ENCODE measurements at places on chromosomes 1 and 21.
A peak's percentile ranks its signal among the peaks of the same experiment; 100 is the strongest.

- DNase-seq: no peak
Observed at GRCh38 chr1:222994511-222995235, 148.4 kb downstream of the TLR5 start.

GRCh38 chr21:29481641-29482040 lies 182.9 kb downstream of the BACH1 start:
- no peak for DNase-seq

DNA sequence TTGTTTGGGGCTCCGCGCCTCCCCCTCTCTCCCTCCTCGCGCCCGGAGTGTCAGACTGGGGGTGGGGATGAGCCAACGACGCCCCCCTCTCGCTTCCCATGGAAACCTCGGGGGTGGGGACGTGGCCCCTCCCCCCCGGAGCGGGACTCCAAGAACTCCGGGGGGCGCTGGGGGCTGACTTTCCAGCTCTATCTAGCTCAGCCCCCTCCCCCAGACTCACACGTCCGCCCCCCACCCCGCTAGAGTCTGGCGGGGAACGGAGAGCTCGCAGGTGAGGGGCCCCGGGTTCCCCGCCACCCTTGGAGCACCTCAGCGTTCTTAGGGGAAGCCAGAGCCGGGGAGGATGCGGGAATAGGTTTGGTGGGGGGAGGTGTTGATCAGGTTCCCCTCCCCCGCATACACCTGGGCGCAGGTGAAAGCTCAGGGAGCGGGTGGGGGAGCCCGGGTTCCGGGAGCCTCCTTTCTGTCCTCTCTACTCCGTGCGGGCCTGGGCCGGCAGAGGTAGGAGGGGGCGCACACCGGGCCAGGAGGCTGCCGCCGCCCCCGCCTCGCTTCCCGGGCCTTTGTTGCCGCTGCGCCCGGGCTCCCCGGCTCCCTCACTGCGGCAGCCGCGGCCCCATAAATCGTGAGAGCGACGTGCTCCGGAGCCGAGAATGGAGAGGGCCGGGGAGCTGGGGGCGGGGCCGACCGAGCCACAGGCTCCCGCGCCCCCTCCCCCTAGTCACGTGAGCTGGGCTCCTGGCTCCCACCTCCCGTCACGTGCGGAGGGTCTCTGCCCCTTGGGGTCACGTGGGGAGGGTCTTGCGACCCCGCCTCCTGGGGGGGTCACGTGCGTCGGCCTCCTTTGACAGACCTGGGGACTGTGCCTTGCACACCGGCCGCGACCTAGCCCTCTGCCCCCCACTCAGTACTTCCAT lies 1.9 kb downstream of the EFNA3 start:
- peak; percentile 26 for DNase-seq

- DNase-seq: no peak
Observed at GRCh38 chr1:239354231-239354630, 32.1 kb upstream of the CHRM3 start.

GRCh38 chr1:235906436-235906835 lies 39.7 kb upstream of the LYST start:
- no peak for DNase-seq

- DNase-seq: no peak
Observed at GRCh38 chr21:41369920-41370839, 8.4 kb downstream of the MX2 start.

DNA sequence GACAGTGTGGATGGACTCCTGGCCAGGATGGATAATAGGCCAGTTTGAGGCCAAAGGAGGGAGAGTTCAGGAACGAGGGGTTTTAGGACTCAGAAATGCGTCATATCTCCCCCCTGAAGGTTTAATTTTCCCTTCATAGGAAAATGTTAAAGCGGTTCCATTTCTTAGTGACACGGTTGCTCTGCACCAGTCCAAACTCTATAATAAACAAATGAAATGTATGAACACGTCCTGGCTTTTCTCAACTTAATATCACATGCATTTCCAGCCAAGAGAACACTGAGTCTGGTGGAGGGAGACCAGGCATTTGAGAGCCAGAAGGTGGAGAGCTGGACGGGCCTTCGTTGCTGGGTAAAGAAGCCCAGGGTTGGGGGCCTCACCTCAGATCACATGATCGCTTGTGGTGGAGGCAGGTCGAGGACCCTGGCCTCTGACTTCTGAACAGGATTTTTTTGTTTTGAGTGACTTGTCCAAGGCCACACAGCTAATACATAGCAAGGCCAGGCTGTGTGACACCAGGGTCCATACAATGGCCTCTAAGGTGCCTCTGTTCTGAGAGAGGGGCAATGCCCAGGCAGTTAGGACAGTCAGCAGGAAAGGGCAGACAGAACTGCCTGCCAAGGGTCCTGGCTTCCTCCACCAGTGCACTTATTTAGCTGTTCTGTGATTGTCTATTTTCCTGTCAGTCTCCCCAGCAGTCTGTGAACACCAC lies 11.4 kb downstream of the SLC1A7 start:
- no peak for DNase-seq

GRCh38 chr1:233443040-233443760 lies 115.7 kb downstream of the MAP3K21 start:
- no peak for DNase-seq

- DNase-seq: no peak
Observed at GRCh38 chr1:42593486-42594100, 64.6 kb upstream of the PPIH start.

DNA sequence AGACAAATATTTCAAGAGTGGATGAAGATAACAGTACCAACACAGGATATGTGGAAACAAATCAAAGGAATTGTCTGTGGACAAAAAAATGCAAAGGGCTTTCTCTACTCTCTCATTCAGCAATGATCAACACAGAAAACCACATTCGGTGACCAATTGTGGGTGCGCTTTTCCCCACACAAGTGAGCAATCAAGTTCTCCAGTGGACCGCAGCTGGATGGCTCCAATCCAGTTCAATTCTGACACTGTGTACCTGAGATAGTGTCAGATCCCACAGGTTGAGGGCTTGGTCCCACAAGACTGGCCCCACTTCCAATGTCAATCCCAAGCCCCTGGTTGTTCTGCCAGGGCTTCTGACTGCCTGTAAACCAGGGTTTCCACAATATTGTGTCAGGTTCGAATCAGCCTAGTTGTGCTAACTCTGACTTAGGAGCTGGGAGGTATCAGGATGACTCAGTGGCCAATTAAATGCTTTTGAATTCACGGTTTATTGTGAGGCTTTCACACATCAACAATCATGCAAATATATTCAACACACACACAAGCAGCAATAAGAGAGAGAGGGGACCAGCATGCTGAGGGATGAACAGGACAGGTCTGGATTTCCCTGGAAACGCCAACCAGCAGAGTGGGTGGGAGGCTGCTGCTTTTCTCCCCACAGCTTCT lies 87.0 kb upstream of the BTG3 start:
- DNase-seq: no peak

DNA sequence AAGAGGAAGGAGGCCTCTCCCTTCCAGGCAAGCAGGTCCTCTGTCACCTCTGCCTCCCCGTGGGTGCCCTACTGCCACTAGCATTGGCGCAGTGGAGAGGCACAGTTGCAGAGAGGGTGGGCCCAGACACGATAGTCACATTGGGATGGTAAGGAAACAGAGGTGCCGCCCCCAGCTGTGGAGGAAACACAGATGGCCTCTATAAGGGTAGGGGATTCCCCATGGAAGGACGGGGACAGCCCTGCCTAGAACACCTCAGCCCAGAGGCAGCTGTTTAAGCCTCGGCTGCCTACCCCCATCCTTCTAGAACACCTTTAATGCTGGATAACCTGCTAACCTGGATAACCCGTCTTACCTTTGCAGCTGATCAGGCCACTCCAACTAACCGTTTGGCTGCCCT lies 65.7 kb upstream of the CNTN2 start:
- no peak for DNase-seq

GRCh38 chr1:224183591-224184312 lies 712 bp downstream of the DEGS1 start:
- peak; percentile 58 for DNase-seq

DNA sequence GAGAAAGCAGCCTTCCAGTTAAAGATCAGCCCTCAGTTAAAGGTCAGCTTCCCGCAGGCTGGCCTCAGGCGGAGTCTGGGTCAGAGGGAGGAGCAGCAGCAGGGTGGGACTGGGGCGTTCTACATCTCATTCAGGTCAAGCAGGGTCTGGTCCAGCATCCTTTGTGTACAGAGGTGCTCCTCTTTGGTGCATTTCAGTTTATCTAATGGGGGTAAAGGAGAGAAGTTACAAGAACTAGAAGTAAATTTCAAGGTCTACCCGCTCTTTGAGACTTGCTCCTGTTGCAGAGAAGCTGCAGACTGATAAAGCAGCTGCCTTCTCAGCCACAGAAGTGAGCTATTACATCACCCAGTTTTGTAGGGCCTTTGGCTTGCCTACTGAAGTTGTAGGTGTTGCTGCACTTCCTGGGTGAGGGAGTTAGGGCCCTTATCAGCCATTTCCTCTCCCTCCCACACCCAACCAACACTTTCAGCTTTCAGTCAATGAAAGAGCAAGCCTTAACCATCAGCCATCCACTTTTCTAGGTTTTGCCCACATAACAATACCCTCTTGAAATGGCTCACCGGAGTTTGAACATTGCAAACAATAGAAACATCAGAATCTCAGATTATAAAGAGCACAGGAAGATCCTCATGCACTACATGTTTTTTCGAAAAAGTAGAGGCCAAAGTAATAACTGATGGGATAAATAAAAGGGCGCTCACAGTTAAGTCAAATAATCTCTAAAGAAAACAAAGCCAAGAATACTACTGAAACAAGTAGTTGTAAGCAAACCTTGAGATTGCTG lies 2.8 kb upstream of the NUP210L start:
- DNase-seq: peak; percentile 69

- no peak for DNase-seq
Observed at GRCh38 chr1:213622365-213623063, 365.3 kb upstream of the PROX1 start.

GRCh38 chr1:28280501-28280900 lies 21.2 kb downstream of the SESN2 start:
- no peak for DNase-seq

GRCh38 chr1:85134583-85135391 lies 66.0 kb downstream of the SYDE2 start:
- no peak for DNase-seq

- no peak for DNase-seq
Observed at GRCh38 chr1:10152709-10153284, 57.6 kb upstream of the KIF1B start.

- no peak for DNase-seq
Observed at GRCh38 chr1:209509039-209509438, 74.5 kb upstream of the CAMK1G start.

DNA sequence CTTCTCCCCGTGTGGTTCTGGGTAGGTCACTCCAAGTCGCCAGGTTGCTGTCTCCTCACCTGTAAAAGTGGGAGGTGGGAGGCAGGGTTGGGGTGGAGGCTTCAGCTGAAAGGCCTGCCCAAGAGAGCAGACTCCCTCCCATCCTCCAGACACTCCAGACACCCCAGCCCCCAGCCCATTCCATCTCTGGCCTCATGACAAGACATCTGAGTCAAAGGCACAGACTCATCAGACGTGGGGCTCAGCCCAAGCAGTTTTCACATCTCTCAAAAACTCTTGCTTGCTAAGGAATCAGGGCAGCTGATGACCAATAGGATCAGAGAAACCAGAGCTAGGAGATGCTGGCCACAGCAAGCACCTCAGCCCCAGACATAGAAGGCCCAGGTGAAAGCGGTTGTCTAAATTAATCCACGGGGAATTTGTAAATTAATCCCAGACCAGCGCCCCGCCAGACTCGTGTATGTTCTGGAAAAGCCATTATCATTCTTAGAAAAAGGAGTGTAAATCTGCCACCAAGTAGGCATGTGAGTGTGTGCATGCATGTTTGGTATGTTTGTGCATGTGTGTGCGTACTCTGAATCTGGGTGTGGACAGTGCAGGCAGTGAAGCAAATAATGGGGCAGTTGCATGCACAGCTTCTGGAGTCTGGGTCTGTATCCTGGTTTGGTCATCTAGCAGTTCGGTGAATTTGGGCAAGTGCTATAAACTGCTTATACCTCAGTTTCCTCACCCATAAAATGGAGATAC lies 55.2 kb downstream of the KCND3 start:
- DNase-seq: no peak

DNA sequence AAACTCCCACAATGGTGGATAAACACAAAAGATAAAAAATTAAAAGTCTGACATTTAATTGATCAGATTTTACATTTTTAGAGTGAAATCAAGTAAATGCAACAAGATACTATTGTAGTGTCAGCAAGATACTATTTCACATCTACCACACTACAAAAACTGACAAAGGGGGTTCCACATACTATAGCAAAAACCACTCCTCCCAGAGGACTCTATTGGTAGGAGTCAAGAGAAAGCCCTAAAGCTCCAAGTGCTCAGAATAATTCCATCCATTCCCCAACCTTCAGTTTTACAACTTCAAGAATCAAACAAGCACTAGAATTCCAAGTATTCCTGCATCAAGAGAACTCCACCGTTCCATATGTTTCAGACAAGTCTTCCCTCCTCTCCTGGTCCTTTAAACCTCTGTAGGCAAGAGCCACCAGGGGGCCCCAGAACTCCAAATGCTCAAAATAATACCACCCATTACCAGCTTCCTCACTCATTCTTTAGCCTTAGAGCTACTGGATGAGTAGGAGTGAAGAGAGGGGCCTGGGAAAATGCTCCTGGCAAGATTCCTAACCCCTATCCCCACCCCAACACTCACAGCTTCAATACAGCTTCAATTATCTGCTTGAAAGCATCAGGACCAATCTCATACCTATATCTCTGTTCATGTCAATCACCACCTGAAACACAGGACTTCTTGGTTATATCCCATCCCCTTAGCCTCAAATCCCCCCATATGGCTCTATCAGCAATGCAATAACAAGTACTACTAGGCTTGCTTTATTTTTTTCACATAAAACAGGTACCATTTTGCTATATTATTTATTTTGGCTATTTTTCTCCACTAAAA lies 9.9 kb downstream of the TOR1AIP2 start:
- DNase-seq: peak; percentile 9

DNA sequence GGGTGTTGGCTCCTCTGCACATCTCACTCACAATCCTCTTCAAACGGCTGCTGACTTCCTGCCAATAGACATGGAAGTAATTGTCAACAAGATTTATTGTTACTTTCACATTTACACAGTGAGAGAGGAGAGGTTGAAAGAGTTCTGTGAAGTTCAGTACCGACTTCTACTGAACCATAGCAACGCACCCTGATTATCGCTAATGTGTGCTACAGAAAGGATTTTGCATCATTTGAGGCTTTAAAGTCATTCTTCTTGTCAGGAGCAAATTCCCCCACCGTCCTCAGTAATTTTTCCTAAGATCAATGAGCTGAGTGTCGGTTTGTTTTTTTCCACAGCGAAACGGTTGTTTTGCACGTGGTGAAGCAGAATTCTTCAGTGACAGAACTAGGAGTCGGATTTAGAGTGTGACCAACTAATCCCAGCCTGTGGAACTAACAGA lies 361.0 kb downstream of the ADGRL2 start:
- DNase-seq: no peak

DNA sequence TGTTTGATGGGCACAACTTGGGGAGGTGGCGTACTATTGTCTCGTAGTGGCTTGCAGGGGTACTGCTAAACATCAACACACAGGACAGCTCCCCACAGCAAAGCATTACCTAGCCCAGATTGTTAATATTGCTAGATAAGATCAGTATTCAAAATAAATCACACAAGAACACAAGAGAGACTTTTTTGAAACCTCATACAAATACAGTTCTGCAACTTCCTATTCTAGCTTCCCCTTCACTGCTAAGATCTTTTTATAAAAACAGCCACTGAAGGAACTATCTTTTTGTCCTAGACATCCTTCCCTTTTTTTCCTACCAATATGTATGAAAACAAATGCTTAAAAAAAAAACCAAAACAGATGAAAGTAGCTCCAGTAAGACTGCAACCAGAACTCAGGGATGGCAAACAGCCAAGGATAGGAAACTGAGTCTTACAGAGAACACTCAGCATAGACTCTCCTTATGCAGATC lies 137.8 kb upstream of the KRTAP19-8 start:
- no peak for DNase-seq

GRCh38 chr1:156119503-156120209 lies 5.1 kb downstream of the LMNA start:
- peak; percentile 13 for DNase-seq

GRCh38 chr1:26666855-26667254 lies 29.0 kb upstream of the ARID1A start:
- no peak for DNase-seq
